Germinal center (tissue), 1 donor: ENCODE measurements at places on chromosomes 6 and 20.

- DNase-seq: no peak
Measured at GRCh38 chr6:93418033-93418407, 1.3 kb downstream of the EPHA7 start.

DNA sequence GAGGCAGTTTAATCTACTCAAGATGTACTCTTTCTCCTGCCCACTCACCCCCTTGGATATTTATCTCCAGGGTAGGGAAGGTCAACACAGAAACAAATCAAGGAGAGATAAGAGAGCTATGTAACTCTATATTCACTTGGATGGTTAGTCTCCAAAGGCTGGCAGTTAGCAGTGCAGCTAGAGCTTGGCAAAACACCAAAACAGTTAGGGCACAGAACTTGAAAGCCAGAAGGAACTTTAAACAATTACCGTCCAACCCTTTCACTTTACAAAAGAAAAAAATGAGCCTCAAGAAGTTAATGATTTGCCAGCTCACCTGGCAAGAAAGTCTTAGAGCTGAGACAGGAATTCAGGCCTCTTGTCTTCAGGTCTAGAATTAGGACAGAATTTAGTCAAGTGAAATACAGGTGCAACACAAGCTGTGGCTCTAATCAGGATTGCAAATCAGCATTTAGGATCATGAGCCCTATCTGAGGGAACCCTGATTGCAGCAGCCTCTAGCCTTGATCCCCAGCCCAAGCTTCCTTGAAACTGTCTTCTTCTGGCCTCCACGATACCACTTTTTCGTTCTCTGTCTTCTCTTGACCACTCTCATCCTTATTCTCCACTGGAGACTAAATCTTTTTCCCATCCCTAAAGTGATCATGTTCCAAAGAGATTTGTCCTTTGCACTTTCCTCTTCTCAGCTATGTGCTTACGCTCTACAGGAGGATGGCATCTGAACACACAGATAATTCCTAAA, 14.9 kb downstream of the NEDD9 start:
- no peak for DNase-seq

GRCh38 chr6:40986364-40986763, 52.7 kb downstream of the UNC5CL start:
- no peak for DNase-seq

- peak; percentile 25 for DNase-seq
Measured at GRCh38 chr6:71420095-71420692, 131.6 kb downstream of the OGFRL1 start.

GRCh38 chr6:125271486-125272159, 30.1 kb downstream of the HDDC2 start:
- no peak for DNase-seq

- DNase-seq: no peak
Measured at GRCh38 chr20:24989162-24989561, 3.4 kb downstream of the APMAP start.

DNA sequence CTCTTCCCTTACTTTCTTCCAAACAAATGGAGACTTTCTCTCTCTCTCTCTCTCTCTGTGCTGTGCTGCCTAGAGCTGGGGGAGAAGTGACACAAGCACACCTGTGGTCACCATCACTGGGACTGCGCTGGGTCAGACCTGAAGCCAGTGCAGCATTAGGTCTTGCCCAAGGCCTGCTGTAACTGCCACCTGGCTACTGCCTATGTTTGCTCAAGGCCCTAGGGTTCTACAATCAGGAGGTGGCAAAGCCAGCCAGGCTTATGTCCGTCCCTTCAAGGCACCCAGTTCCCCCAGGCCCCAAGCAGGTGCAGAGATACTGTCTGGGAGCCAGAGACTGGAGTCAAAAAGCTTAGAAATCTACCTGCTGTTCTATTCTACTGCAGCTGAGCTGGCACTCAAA, 49.4 kb upstream of the TOP1 start:
- no peak for DNase-seq

- peak; percentile 51 for DNase-seq
Measured at GRCh38 chr6:116165596-116165995, 39.7 kb upstream of the COL10A1 start.

- no peak for DNase-seq
Measured at GRCh38 chr6:168072730-168073129, 6.3 kb downstream of the FRMD1 start.

DNA sequence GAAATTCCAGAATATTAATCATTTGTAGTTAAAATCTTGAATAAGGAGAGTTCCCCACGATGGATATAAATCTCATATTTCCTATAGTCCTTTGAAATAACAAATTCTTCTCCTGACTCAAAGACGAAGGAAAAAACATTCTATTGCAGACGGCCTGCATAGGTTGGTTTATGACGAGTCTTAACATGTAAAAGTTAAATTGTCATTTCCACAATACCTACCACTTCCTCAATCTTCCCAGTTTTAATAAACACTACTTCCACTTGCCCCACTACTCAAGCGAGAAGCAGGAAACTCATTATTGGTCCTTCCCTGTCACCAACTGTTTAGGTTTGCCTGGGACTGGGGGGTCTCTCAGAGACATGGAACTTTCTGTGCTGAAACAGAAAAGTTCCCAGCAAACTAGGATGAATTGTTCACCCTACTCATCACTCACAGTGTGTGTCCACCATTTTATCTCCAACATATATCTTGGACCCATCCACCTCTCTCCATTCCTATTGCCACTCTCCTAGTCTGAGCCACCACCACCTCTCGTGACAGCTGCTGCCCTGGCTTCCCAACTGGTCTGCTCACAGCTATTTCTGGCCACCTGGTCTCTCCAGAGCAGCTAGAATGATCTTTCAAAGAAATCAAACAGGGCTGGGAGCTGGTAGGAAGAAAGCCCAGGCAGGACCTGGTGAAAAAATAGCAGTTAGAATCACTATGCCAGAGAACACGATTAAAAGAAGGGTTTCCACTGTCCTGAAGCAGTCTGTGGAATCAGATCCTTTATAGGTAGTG, 15.1 kb upstream of the ZSCAN9 start:
- DNase-seq: no peak

- no peak for DNase-seq
Measured at GRCh38 chr20:46017272-46017671, 8.6 kb downstream of the MMP9 start.

DNA sequence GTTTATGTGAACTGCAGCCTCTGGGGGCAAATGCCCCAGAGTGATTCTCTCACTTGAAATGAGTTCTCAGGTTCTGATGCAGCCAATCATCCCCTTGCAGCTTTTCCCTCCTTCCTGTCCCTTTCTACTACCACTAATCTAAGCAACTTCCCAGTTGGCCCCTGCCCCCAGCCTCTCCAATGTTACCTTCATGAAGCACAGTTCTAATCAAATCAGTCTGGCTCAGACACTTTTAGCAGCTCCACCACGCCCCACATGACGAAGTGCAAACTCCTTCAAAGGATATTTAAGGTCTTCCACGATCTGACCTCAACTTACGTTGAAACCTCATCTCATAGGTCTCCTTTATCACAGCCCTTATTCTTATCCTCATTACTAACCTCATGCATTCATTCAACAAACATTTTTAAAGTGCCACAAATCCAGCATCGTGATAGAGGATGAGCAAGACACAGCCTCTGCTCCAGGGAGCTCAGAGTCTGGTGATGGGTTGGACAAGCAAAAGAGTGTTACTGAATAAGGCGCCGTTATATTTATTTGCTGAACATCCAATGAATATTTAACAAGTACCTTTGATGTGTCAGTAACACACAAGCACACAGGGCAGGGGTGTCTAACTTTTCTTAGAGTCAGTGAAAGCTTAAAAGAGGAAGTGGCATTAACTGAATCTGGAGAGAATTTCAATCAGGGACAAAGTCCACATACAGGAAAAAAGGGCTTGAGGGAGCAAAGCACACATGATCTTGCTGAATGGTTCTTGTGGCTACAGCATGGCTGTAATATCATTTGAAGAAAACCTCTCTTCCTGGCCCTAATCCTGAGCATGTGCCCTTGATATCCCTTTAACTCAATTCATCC, 20.4 kb upstream of the DTNBP1 start:
- DNase-seq: no peak

- no peak for DNase-seq
Measured at GRCh38 chr6:157879873-157880254, 56.8 kb downstream of the SNX9 start.

DNA sequence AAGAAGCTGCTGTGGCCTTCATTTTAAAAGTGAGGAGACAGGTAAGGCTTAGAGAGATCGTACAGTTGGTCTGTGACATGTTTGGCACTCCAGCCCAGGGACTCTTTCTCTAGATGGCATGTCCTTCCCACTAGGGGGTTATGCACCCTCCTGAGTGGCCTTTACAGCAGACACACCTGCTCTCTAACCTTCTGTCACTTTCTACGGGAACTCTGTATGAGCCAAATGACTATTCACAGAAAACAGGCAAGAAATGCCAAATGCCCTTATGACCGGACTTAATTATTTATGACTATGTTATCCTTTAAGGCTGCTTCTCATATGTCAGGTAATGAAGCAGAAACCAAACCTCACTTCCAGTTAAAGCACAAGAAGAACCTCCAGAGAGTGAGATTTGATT, 91.2 kb downstream of the MAP3K5 start:
- no peak for DNase-seq

DNA sequence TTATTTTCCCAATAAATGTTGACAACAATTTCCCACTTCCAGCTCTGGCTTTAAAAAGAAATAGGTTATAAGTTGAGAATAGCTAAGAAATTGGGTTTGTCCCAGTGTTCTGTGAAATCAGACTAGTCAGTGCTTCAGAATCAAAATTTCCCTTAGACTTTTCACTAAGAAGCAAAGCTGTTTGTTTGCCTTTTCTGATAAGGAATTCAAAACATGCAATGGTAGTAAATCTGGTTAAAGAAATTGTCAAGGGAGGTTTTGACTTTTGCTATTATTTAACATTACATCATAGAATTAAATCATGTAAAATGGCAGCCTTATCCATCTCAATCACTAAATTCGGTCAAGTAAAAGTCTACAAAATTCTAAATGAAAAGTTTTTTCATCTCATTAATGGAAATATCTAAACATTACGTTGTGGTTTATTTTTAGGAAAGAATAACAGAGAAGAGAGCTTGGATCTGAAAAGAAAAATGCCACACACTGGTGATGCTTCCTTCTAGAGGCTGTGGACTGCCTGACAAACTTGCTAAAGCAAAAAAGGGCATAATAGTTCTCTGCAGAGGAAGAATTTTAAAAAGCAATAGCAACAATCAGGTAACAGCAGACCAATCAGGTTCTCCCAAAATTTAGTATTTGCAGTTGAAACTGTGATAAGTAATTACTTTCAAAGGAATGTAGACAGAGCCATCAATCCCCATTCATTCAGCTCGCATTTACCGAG, 36.4 kb downstream of the PLAGL1 start:
- no peak for DNase-seq

DNA sequence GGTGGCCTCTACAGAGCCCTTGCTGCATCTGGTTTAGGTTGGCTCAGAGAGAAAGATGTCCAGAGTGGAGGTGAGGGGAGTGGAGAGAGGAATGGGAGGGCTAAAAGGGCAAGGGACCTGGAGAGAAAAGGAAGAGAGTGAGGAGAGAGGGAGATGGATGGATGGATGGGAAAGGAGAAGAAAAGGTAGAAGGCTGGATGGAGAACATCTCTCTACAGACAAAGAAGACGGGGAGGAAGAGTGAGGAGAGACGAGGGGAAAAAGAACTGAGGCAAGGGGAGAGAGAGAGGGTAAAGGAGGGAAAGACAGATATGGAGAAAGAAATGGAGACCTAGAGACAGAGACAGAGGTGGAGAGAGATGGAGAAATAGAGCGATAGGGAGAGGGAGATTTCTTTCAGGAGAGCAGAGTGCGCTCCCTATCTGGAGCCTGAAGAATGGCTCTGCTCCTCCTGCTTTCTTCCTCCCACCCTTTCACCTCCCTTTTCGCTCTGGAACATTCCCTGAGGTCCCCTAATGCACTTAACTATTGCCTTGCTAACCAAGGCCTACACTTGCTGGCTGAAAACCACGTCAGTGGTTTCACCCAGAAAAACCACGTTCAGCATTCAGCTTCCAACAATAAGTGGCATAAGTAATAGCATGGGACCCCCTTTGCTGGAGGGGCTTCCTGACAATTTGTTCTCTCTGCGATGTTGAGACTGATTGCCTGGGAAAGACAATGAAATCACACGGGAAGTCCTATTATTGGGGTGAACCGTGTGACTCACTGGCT, 286.3 kb downstream of the CDH26 start:
- no peak for DNase-seq

DNA sequence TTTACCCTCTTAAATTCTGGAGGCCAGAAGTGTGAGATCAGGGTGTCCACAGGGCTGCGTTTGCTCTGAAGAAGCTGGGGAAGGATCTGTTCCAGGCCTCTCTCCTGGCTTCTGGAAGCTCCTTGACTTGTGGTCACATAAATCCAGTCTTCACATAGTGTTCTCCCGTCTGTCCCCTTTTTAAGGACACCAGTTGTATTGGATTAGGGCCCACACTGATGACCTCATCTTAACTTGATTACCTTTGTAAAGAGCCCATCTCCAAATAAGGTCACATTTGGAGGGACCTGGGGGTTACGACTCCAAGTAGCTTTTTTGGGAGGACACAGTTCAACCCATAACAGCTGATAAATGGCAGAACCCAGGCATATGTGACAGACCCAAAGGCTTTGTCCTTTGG, 20.0 kb upstream of the WFDC2 start:
- no peak for DNase-seq

- DNase-seq: no peak
Measured at GRCh38 chr6:158174024-158174423, 5.9 kb downstream of the GTF2H5 start.

DNA sequence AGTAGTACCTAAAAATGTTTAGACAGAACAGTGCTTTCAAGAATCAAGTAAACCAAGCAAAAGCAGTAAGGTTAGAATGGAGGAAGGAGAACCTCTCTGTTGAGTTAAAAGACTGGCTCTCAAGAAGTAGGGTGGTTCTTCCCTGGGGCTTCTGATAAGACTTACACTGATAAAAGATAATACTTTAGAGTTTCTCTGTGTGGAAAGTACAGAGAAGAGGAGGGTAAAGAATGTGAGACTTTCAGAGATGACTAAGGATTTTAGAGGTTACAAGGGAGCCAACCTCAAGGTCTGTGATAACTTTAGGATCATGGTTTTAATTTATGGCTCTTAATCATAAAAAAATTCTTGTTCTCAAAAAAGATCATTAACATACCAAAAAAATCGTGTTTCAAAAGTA, 30.9 kb upstream of the ALDH8A1 start:
- no peak for DNase-seq

GRCh38 chr6:15956205-15957106, 172.4 kb upstream of the MYLIP start:
- DNase-seq: no peak

- no peak for DNase-seq
Measured at GRCh38 chr6:37287519-37288157, 29.7 kb upstream of the TMEM217 start.

DNA sequence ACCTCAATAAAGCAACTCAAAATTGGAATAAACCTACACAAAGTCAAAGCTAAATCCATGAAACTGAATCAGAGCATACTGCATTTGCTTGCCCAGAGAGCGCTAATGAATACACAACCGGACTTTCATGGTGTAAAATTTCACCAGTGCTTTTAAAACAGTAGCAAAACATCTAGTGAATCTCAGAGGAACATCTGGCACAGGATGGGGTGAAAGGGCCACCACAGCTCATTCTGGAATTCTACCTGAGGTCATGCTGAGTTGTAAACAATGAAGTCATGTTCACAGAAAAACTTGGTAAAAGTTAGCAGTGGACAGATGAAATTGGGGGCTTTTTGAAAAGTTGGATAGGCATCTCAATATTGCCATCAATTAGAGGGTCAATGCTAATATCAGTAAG, 125.6 kb upstream of the STXBP5 start:
- no peak for DNase-seq
